ENCODE measurements at places on chromosomes 5 and 9.

- H3K4me1 ChIP-seq, result no peaks in the 10 kb centered on the region
- DNase-seq, result no peak
- peak overlapping the region; percentile 75 for H3K4me3 ChIP-seq
- no peaks in the 10 kb centered on the region for H3K36me3 ChIP-seq
These were observed 1.2 kb upstream of the AGPAT2 start for GRCh38 chr9:136688274-136689107.

DNA sequence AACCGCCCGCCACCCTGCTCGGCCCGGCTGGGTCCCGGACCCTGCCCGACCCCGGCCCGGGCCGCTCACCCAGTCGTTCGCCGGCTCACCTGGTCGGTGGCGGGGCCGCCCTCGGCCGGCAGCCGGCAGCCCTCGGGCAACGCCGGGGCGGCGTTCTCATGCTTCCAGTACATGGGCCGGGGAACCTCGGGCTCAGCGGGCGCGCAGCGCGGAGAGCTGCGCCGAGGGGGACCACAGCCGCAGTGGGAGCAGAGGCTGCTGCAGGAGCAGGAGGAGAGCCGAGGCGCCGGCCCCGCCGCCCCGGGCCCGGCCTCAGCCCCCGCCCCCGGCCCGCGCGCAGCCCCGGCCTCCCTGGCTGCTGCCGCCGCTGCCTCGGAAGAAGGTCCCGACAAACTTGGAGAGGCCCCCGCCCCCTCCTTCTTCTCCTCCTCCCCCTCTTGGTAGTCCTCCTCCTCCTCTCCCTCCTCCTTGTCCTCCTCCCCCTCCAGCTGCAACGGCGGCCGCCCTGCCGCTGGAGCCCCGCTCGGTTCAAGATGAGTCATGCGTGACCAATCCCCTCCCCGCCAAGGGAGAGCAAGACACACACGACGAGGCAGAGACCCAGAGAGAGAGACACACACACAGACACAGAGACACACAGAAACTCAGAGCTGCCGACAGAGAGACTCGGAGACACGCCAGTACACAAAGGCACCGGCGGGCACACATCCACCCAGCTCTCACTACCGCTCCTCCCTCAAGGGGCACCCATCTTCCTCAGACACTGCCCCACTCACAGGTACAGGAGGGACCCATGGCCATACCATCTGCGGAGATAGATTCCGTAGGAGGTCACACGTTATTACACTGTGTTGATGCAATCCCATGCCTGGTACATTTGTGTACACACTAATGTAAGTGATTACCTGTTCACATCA lies at the start of gene LHX6:
Gene LHX6 (minus strand): TSS at position 390 of the 917 bp plus-strand sequence. CDS start 217 bp downstream, at position 173.
- peak; percentile 57 for DNase-seq
- peaks cover 94% of the 10 kb centered on the region for H3K27me3 ChIP-seq
- no peak within 1 kb of the TSS for H3K27ac ChIP-seq

DNA sequence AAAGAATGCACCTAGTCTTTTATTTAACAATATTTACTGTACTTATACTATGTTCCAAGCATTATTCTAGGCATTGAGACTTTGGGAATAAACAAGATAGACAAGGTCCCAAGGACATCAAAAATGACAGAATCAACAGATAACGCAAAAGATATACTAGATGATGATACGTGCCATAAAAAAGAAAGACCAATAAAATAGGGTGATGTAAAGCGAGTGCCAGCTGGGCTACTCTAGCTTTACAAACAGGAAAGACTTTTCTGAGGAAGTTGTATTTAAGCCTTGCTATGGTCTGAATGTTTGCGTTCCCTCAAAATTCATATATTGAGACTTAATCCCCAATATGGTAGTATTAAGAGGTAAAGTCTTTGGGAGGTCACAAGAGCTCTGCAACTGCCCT lies 310.2 kb upstream of the RGMB start:
- no peaks in the 10 kb centered on the region for H3K36me3 ChIP-seq
- H3K4me1 ChIP-seq, result no peaks in the 10 kb centered on the region
- no peak for DNase-seq
- H3K27ac ChIP-seq, result no peak overlapping the region
- H3K4me3 ChIP-seq, result no peak overlapping the region
- no peaks in the 10 kb centered on the region for H3K27me3 ChIP-seq

DNA sequence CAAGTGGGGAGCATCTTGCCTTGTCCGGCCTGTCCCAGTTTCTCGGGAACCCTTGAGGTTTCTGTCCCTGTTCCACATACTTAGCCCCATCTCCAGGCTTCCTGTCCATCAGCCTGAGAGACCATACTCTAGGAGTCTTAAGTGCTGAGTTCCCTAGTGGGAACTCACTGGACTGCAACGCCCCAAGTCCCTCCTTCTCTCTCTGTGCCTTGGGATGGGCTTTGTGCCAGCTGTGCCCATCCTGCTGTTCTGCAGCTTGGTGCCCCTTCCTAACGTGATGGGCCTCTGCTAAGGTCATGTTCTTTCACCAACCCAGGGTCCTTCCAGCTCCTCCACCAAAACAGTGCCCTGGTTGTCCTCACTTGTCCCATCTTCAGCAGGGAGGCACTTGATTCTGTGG lies 222.3 kb upstream of the ANKRD55 start:
- DNase-seq, result no peak
- no peaks in the 10 kb centered on the region for H3K36me3 ChIP-seq
- H3K4me1 ChIP-seq, result peaks cover 20% of the 10 kb centered on the region

- H3K27ac ChIP-seq, result no peak overlapping the region
- H3K4me3 ChIP-seq, result no peak overlapping the region
- no peaks in the 10 kb centered on the region for H3K27me3 ChIP-seq
- peaks cover 8% of the 10 kb centered on the region for H3K4me1 ChIP-seq
- no peak for DNase-seq
- H3K36me3 ChIP-seq, result no peaks in the 10 kb centered on the region
These were observed 87.5 kb upstream of the EQTN start for GRCh38 chr9:27384262-27385014.

- no peak overlapping the region for H3K27ac ChIP-seq
- H3K4me1 ChIP-seq, result peaks cover 28% of the 10 kb centered on the region
- no peak overlapping the region for H3K4me3 ChIP-seq
- no peaks in the 10 kb centered on the region for H3K27me3 ChIP-seq
These were observed 8.1 kb downstream of the MEGF10 start for GRCh38 chr5:127298656-127299055.

DNA sequence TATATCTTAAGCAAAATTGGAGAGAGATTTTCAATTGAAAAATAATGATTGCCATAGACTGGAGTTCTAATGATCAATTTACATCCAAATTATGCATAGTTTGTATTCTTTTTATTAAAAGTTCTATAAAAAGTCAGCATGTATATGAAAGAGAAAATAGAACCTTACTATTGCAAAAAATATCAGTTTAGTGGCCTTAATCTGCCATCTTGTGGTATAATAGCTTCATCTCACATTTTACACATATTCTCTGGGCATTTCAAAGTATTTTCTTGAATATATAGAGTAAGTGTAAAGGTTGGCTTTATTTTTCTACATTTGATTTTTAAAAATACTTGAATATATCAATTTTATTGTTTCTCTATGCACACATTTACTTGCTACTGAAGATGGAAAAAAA lies 1858.6 kb upstream of the CDH9 start:
- DNase-seq, result peak; percentile 36
- H3K27me3 ChIP-seq, result no peaks in the 10 kb centered on the region
- no peak overlapping the region for H3K4me3 ChIP-seq

- H3K27ac ChIP-seq, result no peak overlapping the region
- H3K36me3 ChIP-seq, result no peaks in the 10 kb centered on the region
- DNase-seq, result no peak
These were observed 52.7 kb upstream of the EQTN start for GRCh38 chr9:27349698-27350080.

- no peaks in the 10 kb centered on the region for H3K27me3 ChIP-seq
- no peak for DNase-seq
- no peaks in the 10 kb centered on the region for H3K4me1 ChIP-seq
- H3K4me3 ChIP-seq, result no peak overlapping the region
- H3K36me3 ChIP-seq, result no peaks in the 10 kb centered on the region
These were observed 84.9 kb downstream of the KLHL3 start for GRCh38 chr5:137651022-137651421.

DNA sequence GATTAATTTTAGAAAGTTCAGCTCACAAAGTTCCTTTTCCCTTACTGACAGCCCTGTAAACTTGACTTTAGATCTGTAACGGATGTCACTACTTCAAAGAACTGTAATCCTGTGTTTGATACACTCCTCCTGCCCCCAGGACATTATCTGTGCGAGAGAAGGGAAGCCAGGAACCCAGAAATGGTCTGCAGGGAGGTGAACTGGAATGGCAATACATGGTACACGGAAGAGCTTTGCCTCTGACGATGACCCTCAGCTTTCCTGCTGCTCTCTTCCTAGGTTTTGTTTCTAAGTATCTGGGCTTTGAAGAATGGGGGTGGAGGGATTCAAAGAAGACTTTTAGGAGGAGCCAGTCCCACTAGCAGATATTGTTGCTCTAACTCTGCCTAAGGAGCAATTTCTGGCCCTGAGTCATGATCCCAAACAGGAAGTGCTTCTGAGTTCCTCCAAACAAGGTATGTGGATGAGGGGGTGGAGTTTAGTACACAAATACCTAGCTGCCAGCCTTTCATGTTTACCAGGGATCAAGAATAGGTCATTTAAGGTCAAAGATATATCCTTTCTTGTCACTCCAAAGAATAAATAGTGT lies 43.4 kb upstream of the TMC1 start:
- 0 out of 2 replicates have a peak, but pooled peaks cover 7% of the 10 kb centered on the region for H3K4me1 ChIP-seq
- no peak overlapping the region for H3K27ac ChIP-seq
- H3K36me3 ChIP-seq, result no peaks in the 10 kb centered on the region
- DNase-seq, result peak; percentile 48
- no peak overlapping the region for H3K4me3 ChIP-seq

DNA sequence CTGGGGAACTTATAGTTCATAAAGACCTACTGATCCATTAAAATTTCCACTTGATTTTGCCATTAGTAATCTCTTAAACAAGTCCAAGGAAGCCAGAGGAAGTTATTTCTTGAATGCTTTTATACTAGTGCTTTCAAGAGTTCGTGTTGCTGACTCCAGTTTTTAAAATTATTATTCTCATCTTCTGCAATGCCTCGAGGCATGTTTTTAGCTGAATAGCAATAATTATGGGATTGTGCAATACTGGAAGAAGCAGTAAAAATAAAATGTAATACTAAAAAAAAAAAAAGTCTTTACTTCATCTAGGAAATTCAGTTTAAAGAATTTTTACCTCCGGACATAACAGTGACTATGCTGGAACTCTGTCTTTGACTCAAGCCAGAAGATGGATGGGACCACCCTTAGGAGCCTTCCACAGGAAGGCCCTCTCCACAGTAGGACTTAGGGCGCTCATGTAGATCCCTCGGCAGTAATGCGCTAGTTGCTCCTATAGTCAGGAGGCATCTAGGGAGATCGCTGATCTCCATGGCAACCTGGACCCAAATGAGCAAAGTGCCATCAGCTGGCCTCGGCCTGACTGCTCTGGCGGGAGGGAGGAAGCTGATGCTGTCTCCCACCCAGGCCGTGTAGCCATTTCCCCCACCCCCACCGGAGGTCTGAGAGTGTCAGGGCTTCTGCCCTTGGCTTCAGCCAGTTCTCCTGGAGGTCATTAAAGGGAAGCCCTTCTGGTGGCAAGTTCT lies 56.7 kb downstream of the DAPK1 start:
- H3K27me3 ChIP-seq, result no peaks in the 10 kb centered on the region
- H3K27ac ChIP-seq, result 0 out of 2 replicates have a peak overlapping the region, but pooled peaks have one; percentile 39
- DNase-seq, result peak; percentile 29

- no peaks in the 10 kb centered on the region for H3K36me3 ChIP-seq
- no peak overlapping the region for H3K27ac ChIP-seq
- H3K4me3 ChIP-seq, result no peak overlapping the region
These were observed 210.3 kb downstream of the SYK start for GRCh38 chr9:91011891-91012290.

DNA sequence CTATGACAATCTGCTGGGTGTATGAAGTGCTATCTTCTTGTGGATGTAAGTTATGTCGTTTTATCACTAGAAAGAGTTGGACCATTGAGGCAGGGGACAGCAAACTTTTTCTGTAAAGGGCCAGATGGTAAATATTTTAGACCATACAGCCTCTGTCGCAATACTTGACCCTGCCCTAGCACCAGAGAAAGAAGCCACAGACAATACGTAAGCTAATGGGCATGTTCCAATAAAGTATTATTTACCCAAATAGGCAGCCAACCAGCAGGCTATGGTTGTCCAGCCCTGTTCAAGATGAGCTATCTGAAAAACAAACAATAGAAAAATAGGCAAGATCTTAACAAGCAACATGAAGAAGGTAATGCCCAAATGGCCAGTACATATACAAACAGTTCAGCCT lies 36.4 kb downstream of the MTX3 start:
- H3K36me3 ChIP-seq, result no peaks in the 10 kb centered on the region
- H3K4me3 ChIP-seq, result no peak overlapping the region
- peaks cover 6% of the 10 kb centered on the region for H3K4me1 ChIP-seq
- no peaks in the 10 kb centered on the region for H3K27me3 ChIP-seq
- DNase-seq, result no peak
- H3K27ac ChIP-seq, result no peak overlapping the region

DNA sequence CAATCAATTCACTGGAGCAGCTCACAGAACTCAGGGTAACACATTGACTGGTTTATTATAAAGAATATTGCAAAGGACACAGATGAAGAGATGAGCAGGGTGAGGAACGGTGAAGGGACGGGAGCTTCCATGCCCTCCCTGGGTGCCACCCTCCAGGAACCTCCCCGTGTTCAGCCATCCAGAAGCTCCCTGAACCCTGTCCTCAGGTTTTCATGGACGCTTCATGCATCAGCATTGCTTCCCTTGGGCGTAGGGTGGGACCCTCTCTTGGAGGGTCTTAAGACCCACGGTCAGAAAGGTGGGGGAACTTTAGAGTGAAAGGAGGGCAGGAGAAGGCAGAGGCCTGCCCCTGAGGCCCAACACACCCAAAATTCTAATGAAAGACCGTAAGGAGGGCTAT lies 12.8 kb downstream of the LAMC3 start:
- no peak overlapping the region for H3K27ac ChIP-seq
- H3K4me1 ChIP-seq, result no peaks in the 10 kb centered on the region
- no peak overlapping the region for H3K4me3 ChIP-seq

DNA sequence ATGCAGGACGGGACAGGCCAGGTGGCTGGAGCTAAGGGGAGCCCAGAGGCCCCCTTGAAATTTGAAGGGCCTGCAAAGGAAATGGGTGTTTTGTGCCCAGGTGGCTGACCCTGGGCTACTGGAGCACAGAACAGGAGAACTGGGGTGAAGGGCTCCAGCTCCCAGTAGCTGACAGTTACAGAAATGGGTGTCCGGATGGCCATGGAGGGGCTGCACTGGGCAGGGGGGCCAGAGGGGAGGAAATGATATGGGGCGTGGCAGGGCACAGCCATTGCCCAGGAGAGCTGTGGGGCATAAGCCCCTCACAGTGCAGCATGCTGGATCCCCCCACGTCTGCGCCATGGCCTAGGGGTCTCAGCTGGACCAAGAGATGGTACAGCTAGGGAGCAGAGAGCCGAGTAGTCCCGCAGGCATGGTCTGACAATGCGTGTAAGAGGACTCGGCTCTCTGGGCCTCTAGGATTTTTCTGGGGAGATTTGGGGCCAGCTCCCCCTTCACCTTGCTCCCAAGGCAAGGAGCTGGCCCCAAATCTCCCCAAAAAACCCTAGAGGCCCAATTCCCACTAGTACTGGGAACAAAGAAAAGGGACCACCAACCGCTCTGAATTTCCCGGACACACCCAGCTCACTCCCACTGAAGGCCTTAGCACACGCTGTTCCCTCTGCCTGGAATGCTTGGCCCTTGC lies 7.9 kb upstream of the CARD19 start:
- H3K27me3 ChIP-seq, result no peaks in the 10 kb centered on the region
- no peak overlapping the region for H3K4me3 ChIP-seq
- DNase-seq, result no peak

Measured in GM23338 (cell line).